ENCODE measurements at places on chromosomes 13 and 19. TPM values are rescaled to one million over a fixed set of nuclear protein-coding genes. Genes with fewer than 3 reads are reported as not detected.

CBLC gene
- total RNA-seq, result not detected

HIF3A gene
- total RNA-seq, result 3.0 TPM

SPTBN4 gene
- total RNA-seq, result 0.43 TPM

CYP4F8 gene
- not detected for total RNA-seq

ZNF726 gene
- total RNA-seq, result 0.80 TPM

PVR gene
- 29.5 TPM for total RNA-seq

ASPDH gene
- 0.45 TPM for total RNA-seq

ERFL gene
- 0.95 TPM for total RNA-seq

AXL gene
- total RNA-seq, result 0.92 TPM

C19orf33 gene
- total RNA-seq, result not detected

VSTM1 gene
- not detected for total RNA-seq

NLRP4 gene
- not detected for total RNA-seq

ZNF99 gene
- total RNA-seq, result not detected

TBCB gene
- total RNA-seq, result 156 TPM

ZSCAN1 gene
- total RNA-seq, result 1.4 TPM

EDNRB gene
- 0.07 TPM for total RNA-seq

IZUMO4 gene
- 2.5 TPM for total RNA-seq

C2CD4C gene
- total RNA-seq, result 1.8 TPM

ZNF607 gene
- total RNA-seq, result 12.1 TPM

CNOT3 gene
- 90.8 TPM for total RNA-seq

EBPL gene
- total RNA-seq, result 64.1 TPM
